ENCODE measurements at places on chromosomes 11 and 22. TPM values are rescaled to one million over a fixed set of nuclear protein-coding genes. Genes with fewer than 3 reads are reported as not detected.
A peak's percentile ranks its signal among the peaks of the same experiment; 100 is the strongest.

GRCh38 chr22:22125579-22126468, 118.8 kb upstream of the VPREB1 start:
- no peaks in the 10 kb centered on the region for H3K4me1 ChIP-seq
- peak; percentile 49 for DNase-seq
- no peaks in the 10 kb centered on the region for H3K36me3 ChIP-seq
- no peak overlapping the region for H3K4me3 ChIP-seq
- no peaks in the 10 kb centered on the region for H3K27me3 ChIP-seq

- H3K4me3 ChIP-seq = peak overlapping the region; percentile 68
- peak; percentile 90 for DNase-seq
- H3K27ac ChIP-seq = peak overlapping the region; percentile 98
- no peaks in the 10 kb centered on the region for H3K36me3 ChIP-seq
- peaks cover 21% of the 10 kb centered on the region for H3K4me1 ChIP-seq
- no peaks in the 10 kb centered on the region for H3K27me3 ChIP-seq
Measured at GRCh38 chr11:124799348-124800225, 619 bp downstream of the MSANTD2 start.

DNA sequence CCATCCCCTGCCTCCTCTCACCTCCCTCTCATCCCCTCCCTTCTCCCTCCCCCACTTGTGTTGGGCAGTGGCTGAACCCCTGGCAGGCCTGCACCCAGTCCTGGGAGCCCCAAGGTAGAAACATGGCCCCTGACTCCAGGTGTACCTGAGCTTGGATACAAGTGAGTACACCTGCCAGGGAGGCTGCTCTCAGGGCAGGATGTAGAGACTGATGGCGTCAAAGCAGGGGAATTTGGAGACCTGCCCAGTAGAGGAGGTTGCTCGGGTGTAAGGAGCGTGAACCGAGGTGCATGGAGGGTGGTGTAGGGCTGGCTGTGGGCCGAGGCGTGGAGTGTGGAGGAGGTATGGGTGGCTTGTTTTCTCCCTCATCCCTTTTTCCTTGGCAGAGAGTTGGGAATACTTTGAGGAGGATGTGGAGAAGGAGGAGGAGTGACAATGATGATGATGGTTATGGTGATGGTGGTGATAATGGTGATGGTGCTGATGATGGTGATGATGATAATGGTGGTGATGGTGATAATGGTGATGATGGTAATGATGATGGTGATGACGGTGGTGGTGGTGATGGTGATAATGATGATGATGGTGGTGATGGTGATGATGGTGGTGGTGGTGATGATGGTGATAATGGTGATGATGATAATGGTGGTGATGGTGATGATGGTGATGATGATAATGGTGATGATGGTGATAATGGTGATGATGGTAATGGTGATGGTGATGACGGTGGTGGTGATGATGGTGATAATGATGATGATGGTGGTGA, 12.3 kb downstream of the MRGPRG start:
- no peaks in the 10 kb centered on the region for H3K36me3 ChIP-seq
- no peak overlapping the region for H3K27ac ChIP-seq
- no peak for DNase-seq
- H3K4me3 ChIP-seq = no peak overlapping the region

MS4A7 gene
- total RNA-seq = 216 TPM

APOL1 gene
- total RNA-seq = 31.9 TPM

OR51Q1 gene
- total RNA-seq = not detected

DNA sequence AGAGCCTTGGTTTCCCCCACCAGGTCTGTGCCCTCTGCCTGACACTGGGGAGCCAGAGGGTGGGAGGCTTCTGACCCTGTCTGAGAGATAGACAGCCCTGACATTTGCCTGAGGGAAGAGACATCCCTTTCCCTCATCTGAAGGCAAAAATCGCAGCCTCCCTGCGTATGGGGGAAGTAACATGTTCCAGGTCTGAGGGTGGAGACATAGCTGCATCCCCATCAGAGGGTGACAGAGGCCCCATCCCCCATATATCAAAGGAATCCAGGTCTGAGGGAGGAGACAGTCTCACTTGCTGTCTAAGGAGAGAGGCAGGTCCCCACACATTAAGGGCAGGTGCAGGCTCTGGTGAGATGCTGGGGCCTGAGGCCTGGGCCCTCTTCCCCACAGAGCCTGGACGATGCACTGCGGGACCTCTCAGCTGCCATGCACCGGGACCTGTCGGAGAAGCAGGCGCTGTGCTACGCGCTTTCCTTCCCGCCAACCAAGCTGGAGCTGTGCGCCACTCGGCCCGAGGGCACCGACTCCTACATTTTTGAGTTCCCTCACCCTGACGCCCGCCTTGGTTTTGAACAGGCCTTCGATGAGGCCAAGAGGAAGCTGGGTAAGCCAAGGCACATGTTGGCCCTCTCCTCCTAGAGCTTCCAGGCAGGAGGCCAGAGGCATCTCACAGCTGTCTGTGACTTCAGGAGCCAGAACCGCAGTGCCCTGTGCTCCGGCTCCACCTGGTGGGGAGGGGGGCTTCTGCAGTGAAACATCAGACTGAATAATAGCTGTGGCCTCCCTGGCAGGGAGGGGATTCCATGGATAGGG, 16.1 kb upstream of the RELT start:
- H3K4me1 ChIP-seq = no peaks in the 10 kb centered on the region
- peaks cover 85% of the 10 kb centered on the region for H3K36me3 ChIP-seq
- H3K27ac ChIP-seq = peak overlapping the region; percentile 5
- no peak overlapping the region for H3K4me3 ChIP-seq
- DNase-seq = no peak
- no peaks in the 10 kb centered on the region for H3K27me3 ChIP-seq

DNA sequence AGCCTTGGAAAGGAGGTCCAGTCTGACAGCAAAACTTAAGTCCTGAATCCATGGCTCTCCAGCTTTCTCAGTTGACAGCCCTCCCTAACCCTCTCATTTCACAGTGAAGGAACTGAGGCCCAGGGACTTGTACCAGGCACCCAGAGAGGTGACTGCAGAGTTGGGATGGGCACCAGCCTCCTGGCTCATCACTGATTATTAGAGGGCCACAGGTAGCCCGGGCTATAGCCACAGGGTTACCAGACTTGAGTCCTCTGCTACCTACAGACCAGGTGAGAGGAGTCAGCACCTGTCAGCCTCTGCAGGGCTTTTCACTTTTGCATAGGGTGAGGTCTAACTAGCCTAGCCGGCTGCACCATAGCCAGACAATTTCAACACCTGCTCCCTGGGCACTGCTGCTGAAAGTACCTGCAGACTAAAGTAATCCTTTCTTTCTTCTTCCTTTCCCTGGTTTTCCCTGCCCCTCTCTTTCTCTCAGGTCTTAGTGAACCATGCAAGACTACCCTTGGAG, 37.6 kb downstream of the SYT13 start:
- DNase-seq = no peak
- H3K27me3 ChIP-seq = no peaks in the 10 kb centered on the region
- no peaks in the 10 kb centered on the region for H3K4me1 ChIP-seq
- H3K36me3 ChIP-seq = no peaks in the 10 kb centered on the region

- peak; percentile 37 for DNase-seq
- peaks cover 7% of the 10 kb centered on the region for H3K4me1 ChIP-seq
- no peak overlapping the region for H3K27ac ChIP-seq
- no peaks in the 10 kb centered on the region for H3K36me3 ChIP-seq
Measured at GRCh38 chr22:49993649-49994360, 18.8 kb downstream of the IL17REL start.

DRICH1 gene
- 5.8 TPM for total RNA-seq

C11orf97 gene
- not detected for total RNA-seq

All from upper lobe of left lung (tissue), 6 donors.